ENCODE measurements at places on chromosomes 3 and 15.

DNA sequence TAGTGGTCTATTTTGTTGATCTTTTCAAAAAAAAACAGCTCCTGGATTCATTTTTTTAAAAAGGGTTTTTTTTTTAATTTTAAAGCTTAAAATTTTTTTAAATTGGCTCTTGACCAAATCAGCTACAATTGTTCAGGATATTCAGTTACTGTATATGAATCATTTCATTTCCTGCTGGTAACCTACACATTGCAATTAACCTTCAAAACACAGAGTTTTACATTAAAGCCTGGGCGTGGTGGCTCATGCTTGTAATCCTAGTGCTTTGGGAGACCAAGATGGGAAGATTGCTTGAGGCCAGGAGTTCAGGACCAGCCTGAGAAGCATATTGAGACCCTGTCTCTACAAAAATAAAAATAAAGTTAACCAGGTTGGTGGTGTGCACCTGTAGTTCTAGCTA, 163.4 kb downstream of the ALDH1A2 start:
- DNase-seq = no peak

- no peak for DNase-seq
Observed at GRCh38 chr3:184290331-184290730, 8.7 kb upstream of the PSMD2 start.

DNA sequence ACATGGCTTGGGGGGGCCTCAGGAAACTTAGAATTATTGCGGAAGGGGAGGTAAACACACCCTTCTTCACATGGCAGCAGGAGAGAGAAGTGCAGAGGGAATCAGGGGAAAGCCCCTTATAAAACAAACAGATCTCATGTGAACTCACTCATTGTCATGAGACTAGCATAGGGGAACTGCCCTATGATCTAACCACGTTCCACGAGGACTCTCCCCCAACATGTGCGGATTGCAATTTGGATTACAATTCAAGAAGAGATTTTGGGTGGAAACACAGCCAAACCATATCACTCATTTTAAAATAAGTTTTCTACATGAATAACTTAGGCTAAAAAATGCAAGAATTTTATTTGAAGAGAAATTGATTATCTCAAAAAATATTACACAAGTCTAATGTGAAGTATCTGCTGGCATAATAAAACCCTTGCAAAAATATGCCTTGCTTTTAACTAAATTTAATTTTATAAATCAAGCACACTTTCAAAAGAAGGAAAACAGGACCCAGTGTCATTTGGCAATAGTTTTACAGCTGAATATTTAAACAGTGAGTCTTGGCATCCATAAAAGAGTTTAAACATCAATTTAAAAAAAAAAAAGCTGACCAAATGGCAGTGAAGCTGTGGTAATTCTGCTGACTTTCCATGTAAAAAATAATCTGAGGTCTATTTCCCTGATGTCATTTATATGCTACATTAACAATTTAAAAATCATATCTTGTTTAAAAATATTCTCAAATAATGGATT, 1057.2 kb downstream of the NAALADL2 start:
- DNase-seq = no peak

DNA sequence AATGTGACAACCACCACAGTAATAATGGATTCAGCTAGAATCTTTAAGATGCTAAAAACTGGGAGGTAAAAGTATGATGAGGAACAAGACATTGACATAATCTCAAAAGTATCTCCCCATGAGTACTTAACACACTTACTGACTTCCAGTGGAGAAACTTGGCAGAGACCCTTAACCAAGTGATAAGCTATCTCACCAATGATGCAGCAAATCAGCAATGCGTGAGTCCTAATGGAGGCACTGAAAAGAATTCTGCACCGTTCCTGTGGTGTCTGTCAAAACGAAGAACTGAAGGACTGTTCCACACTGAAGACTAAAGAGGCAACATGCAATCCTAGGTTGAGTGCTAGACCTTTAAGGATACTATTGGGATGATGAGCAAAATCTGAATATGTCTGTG, 67.9 kb upstream of the OCA2 start:
- no peak for DNase-seq

- DNase-seq = peak; percentile 42
Observed at GRCh38 chr3:3110299-3110630, at the start of gene IL5RA. Gene IL5RA (minus strand): TSS chr3:3110374. CDS start chr3:3104984, 5,390 bp downstream.

GRCh38 chr3:72099326-72100079, 314.6 kb upstream of the PROK2 start:
- no peak for DNase-seq

DNA sequence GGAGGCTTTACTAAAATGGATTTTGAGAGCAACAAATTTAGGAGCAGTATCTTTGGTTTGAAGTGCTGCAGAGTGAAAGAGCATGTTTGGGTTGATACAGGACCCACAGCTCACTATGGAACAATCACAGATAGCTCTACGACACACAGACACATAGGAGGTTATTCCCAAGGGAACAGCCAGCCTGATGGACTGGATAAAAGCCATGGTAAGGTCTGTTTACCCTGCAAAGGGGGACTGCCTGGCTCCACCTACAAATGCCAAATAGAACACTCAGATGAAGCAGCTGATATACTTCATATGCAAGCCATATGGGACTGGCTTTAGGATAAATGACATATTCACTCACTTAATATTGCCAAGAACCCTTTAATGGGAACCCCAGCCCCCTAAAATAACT, 75.4 kb downstream of the CDC25A start:
- no peak for DNase-seq

Measured in CD4-positive, alpha-beta T cell treated with Interleukin-1 beta for 1 hour (primary cell).